KBM-7 (cell line): ENCODE measurements at places on chromosomes 5 and 9.

DNA sequence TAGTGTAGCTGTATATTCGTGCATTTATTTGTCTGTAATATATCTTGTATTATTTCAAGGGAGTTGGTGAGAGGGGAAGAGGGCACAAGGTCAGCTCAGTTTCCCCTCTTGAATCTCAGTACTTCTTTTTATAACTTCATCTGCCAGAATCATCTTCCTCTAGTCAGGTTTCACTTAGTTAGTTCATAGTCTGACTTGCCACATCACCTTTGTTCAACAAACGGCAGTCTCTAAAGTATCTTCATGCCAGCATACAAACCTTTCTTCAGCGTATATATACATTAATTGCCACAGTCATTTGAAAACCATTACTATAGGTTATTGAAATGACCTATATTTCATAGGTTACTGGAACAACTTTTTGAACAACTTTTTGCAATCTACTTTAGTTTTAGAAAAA lies 1.6 kb downstream of the ECM2 start:
- no peak for DNase-seq

- DNase-seq: no peak
Measured at GRCh38 chr9:38047301-38048251, 21.5 kb downstream of the SHB start.

- no peak for DNase-seq
Measured at GRCh38 chr9:129550199-129550839, 70.6 kb downstream of the C9orf50 start.

DNA sequence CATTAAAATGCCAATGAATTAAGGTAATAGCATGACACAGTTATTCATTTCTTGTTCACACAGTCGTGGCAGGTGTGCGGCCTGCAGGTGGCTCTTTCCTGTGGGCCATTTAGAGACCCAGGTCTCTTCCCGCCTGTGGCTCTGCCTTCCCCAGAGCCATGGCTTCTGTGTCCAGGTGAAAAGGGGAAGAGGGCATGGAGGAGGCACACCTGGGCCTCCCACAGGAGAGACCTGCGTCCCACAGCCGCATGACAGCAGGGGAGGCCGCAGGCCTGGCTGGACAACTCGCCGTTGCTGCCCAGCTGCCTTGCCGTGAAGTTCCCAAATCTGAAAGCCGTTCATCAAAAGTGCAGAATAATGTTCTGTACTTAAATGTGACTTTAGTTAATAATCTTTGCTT lies 14.4 kb upstream of the PLEKHG4B start:
- no peak for DNase-seq

- DNase-seq: no peak
Measured at GRCh38 chr9:131610231-131610761, 65.0 kb downstream of the PRRT1B start.

DNA sequence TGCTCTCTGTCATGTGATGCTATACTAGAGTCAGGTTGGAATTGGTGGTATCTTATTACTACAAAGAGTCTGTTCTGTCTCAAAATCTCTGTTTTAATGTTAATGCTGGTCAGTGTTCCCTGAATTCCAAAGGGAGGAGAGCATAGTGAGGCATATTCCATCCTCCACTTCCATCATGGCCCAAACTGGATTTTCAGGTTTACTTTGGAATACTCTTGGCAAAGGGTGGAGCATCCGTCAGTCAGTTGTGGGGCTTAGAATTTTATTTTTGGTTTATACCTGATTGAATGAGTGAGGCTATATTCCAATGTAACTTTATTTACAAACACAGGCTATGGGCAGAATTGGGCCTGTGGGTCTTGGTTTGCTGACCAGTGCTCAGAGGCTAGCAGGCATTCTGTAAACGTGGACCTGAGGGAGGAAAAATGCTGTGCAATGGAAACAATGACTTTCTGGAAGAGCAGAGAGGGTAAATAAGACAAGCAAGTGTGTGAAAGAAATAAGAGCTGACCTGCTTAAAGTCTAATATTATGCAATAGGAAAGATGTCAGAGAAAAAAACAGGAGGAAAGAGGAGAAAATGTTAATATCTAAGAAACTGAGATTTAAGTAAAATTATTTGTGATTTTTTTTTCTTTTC lies 106.2 kb upstream of the CLINT1 start:
- no peak for DNase-seq

- DNase-seq: peak; percentile 54
Measured at GRCh38 chr5:79878721-79879336, 112.2 kb downstream of the MTX3 start.

- DNase-seq: no peak
Measured at GRCh38 chr5:126054577-126055347, 368.4 kb upstream of the GRAMD2B start.

DNA sequence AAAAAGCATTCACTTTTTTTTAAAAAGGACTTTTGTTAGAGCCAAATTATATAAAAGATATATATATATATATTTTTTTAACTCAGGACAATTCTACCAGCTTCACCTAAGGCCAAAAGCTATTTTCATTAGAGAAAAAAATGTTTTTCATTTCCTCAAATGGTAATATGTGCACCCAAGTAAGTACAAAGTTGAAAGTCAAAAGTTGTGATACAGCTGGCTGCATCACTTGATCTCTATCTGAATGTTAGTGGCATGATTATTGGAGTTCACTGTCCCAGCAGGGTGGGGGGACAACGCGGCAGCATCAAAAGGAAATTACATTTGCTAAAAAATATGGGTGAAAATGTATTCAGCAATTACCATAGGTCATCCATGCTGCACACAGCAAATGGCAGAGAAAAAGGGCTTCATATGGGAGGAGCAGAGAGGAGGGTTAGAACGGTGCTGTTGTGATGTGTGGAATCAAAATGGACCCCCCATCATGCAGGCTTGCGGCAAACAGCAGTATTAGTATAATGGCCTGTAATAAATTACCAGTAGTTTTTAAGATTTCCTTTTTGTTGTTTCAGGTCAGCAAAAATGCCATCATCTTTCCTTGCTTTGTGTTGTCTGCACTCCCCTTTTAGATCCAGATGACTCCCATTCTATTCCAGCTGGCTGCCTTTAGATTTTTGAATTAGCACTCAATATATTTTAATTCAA lies 253.7 kb downstream of the MAT2B start:
- DNase-seq: no peak

DNA sequence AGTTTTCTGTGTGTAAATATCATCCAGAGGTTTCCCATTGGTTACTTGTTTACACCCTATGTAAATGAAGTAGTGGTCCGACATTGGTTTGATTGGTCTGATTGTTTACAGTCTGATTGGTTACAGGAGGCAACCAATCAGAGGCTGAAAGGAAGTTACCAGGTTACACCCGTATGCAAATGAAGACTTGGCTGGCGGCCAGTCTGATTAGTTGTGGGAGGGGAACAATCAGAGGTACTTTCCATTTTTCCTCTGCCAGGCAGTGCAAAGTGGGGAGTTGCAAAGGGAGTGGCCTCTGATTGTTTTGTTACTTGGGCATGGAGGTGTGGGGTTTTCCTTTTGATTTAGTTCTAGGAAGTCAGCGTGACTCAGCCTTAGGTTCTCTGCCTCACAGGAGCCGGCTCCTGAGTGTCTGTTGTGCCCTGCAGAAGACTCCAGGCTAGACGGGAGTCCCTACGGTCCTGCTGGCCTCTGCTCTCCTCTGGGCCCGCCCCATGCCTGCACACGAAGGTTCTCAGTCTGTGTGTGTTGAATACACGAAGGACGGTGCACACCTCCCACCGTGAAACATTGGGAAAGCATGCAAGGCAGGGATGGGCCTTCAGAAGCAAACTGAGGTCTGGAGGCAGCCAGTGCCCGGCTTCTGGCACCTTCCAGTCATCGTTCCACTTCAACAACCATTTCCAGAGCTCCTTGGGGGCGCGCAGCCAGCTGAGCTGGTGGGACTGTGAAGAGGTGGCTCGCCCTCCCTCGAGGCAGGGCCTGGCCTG lies 42.9 kb downstream of the OLFM1 start:
- DNase-seq: no peak

- DNase-seq: no peak
Measured at GRCh38 chr5:180817893-180818674, 15.5 kb upstream of the MGAT1 start.

GRCh38 chr9:107237873-107238272 lies 45.2 kb upstream of the RAD23B start:
- no peak for DNase-seq

DNA sequence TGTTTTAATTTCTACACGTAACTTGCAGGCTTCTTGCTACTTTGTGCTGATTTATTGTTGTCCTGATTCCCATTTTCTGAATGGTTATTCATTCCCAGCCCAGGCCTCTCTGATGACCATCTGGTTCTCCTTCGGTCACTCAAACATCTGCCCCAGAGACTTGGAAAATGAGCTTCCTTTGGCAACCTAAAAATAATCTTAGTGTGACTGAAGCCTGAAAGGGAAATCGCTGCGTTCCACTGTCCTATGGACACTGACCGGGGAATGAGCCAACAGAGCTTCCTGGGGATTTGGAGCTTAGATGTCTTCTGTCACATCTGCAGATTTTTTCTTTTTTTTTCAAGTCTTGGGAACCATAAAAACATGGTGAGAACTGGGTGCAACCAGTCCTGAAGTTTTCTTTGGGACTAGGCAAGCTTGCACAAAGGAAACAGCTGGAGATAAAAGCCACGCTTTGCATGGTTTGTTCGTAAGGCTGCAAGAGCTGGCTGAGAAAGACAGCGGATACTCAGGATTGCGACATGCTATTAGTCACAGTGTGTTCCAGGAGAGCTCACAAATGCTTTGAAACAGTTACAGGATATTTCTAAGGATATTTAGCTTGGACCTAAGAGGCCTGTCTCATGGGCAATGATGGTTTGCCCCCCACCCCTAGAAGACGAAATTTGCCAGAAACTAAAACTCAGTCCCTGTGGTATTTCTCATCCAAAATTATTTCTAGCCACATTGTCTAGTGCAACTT lies 146.2 kb downstream of the GOLPH3 start:
- DNase-seq: peak; percentile 10

GRCh38 chr5:175895215-175895614 lies 23.8 kb downstream of the CPLX2 start:
- no peak for DNase-seq

DNA sequence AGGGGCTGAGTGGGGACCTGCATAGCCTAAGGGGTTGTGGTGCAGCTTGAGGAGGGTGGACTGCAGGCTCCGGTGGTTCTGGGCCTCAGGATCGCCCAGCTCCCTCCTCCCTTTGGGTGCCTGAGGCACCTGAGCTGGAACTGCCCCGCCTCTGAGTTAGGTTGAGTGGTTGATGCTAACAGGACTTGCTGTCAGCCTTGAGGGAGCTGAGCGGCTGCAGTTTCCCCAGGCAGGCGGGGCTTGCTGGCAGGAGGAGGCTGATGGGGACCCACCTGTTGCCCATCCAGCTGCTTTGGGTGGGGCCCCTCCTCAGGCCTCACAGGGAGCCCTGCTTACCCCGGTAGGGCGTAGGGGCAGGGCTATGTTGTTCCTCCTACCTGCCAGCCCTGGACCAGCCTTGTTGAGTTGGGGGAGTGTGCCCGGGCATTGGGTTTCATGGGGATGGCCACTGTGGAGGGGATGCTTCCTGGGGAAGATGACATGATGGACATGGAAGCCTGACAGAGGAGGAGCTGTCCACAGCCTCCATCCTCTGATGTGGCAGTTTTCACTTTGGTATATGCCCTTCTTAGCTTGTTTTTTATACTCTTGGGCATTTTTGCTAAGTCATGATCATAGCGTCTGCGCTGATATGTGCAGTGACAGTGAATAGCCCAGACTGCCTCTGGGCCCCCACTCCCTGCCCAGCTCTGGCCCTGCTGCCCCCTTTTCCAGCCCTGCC lies 14.3 kb downstream of the WNK2 start:
- DNase-seq: no peak

DNA sequence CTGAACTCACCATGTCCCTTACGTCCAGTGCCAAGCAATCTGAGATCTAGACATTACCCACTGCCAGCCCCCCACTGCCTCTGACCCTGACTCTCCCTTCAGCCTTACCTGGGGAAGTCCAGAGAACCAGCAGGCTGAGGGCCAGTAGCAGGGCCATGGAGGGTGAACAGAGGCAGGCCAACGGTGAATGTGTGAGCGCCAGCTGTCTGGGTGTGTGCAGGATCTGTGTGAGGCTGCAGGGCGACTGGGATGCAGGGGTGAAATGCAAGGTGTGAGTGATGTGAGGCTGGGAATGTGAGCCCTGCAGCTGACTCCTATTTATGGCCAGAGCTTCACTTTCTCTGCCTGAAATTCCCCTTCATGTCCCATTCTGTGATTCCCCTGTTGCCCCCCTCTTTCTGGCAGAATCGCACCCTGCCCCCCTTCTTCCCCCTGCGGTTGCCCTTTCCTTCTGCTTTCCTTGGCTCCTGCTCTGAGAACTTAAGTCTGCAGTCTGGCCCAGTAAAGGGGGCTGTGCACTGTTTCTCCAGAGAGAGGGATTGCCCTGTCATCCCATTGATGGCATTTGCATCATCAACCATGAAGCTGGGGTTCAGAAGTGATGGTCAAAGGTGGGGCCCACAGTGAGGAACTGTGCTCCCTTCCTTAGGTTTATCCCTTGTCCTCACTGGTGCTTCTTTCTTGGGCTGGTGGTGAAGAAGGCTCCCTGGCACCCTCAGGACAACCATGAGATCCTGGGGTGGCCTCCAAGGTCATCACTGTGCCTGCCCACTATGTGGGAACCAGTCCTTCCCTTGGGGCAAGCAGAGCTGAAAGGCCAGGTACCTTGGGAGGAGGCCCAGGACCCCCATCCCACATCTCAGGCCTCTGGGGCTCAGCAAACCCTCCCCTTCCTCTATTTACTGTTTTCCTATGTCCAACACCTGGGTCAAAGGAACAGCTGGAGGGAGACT lies at the start of gene CCL19:
Gene CCL19, minus strand, starts transcription at position 294 of the 953 bp plus-strand sequence. Its CDS starts 137 bp downstream, at position 157.
- DNase-seq: peak; percentile 34

DNA sequence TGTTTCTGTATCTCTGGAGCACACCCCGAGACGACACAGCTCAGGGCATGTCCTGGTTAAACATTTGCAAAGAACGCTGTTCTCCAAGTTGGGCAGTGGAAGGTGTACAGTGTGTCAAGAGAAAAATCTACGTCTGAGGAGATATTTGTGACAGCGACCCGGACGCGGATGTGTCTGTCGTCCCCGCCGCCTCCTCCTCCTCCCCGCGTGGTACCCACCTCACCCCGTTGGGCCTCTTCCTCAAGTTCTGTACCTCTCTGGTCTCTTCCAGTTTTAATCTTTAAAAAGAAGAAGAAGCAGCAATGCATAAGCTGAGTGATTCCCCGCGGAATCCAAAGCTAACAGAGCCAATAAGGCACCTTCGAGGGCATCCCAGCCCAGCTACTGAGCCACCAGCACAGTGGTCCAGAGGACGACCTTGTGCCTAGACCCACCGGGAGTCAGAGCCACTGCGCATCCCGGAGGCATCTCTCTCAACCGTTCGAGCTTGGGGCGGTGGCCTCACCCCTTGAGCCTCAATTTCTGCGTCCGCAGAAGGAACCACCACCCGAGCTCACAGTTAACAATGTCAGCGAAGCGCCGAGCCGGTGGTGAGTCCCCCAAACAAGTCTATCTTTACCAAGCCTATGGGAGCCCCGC lies 467 bp downstream of the C9orf78 start:
- no peak for DNase-seq

DNA sequence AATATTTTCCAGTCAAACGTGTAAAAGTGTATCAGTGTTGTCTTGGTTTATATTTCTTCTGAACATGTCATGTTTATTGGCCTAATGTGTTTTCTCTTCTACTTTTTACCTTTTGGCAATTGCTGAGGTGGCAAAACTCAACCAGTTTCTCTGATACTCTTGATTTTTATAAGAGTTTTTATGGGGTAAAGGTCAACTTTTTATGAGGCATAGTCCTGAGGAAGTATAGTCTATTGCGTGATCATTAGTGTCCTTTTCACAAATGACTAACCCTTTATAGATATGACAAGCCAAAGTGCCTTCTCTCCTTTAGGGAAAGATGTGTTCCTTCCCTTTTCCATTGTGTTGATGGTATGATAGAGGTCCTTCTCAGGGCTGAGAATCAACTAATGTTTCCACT lies 32.9 kb downstream of the OCLN start:
- no peak for DNase-seq

GRCh38 chr9:129910628-129911567 lies 75.6 kb downstream of the USP20 start:
- no peak for DNase-seq
